ACHN (cell line): ENCODE measurements at places on chromosomes 1 and 21.

DNA sequence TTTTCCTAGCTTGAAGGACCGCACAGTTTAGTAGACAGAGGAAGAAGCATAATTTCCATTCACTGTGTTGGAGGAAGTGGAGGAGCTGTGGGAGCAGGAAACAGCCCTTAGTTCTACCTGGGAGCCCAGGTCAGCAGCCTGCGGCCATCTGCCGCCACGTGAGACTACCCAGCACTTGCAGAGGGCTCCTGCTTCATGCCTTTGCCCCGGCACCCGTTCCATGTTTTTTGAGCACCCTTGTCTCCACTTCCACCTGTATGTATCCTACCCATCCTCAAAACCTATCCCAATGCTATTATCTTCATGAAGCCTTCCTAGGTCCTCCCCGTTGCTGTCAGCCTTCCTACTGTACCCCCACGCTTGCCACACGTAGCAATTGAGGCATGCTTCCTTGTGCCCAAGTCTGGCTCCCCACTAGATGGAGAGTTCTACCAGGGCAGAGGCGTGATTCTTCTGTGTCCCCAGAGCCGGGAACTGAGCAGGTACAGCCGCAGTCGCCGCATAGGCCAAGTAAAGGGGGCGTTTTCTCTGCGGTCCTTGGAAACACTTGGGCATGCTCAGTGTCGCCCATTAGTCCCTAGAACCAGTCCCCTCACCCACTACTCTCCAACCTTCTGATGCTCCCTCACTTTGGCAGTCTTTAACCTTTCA, 1.9 kb downstream of the SLC6A9 start:
- DNase-seq, result no peak

GRCh38 chr1:177255411-177255810, 84.7 kb downstream of the BRINP2 start:
- peak; percentile 10 for DNase-seq

- no peak for DNase-seq
These were observed 27.4 kb upstream of the HRNR start for GRCh38 chr1:152251391-152251790.

DNA sequence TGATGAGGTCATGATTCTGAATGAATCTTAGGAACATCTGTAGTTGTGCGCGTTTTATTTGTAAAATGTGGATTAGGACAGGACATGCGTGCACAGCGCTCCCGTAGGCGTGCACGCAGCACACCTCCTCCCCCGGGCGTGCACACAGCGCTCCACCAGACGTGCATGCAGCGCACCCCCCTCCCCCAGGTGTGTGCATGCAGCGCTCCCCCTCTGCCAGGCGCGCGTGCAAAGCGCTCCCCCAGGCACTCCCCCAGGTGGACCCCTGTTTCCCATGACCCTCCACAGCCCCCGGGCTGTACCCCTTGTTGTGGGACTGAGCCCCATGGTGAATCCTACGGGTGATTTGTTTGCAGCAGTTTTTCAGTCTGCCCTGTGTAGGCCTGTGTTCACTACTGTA, 61.6 kb downstream of the S100B start:
- no peak for DNase-seq

- DNase-seq, result no peak
These were observed 396.8 kb upstream of the PRMT6 start for GRCh38 chr1:106659490-106660244.

DNA sequence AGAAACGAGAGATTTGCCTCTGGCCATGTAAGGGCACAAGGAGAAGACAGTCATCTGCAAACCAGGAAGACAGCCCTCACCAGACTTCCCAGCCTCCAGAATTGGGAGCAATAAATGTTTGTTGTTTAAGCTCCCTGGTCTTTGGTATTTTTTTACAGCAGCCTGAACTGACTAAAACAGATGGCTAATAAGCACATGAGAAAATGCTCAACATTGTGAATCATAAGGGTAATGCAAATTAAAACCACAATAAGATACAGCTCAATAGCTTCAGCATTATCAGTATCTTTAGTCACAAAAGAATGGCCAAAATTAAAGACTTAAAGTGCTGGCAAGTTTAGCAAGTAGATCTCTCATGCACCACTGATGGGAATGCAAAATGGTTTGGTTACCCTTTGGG, 11.7 kb downstream of the UBE2G2 start:
- DNase-seq, result no peak

GRCh38 chr1:160416369-160416768, 16.0 kb downstream of the VANGL2 start:
- peak; percentile 65 for DNase-seq

DNA sequence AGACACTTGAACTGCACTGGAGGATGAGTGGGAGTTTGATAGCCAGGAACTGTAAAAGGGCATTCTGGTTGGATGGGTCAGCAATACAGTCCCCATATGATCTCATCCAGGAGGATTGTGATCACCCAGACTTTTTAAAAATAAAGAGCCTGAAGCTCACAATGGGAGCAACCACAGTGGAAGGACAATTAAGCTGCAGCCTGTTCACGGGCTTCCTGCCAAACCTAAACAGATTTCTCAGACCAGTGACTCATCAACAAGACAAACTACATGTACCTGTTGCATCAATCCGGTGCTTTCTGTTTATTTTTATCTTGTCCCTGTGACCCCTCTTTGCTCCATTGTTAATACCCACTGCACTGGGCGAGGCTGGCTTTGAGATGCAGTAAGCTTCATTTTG, 52.3 kb downstream of the PAPPA2 start:
- DNase-seq, result peak; percentile 55

DNA sequence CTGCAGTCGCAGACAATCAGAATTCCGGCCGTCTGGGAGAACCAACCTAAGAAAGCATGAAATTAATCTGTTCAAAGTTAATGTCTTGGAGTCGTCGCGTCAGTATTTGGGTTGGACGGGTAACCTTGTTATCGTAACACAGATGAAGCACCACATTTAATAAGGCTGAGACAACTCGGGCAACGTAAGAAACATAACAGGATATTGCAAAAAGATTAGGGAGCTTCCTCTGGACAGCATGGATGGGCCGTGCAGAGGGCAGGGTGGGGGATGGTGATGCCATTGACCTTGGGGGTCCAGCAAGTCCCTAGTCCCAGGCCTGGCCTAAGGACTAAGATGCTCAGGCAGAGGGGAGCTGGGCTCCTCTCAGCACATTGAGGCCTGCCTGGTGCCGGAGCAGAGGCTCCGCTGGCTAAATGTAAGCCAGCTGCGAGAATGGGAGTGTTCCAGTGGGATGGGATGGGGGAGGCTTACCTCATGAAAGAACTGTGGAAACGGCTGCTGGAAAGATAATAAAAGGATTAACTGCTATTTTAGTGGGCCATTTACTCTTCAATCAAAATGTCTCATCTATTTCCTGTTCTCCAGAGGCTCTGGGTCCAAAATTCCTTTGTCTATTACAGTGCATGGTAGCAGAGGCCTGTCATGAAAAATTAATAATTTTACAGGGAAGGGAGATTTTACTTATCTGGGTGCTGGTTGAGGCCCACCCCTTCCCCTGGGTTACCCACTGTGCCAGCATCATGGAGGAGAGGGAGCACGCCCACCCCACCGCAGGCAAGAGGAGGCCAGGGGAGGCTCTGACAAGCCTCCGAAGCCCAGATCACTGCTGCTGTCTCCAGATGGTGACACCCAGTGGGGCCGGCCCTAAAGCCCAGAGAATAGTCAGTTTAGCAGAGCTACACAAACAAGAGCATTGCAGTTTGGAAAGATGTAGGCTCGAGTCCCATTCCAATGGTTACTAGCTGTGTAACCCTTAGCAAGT, 131.6 kb downstream of the DMRTB1 start:
- DNase-seq, result no peak

GRCh38 chr1:181485287-181486097, 2.2 kb downstream of the CACNA1E start:
- DNase-seq, result peak; percentile 24

DNA sequence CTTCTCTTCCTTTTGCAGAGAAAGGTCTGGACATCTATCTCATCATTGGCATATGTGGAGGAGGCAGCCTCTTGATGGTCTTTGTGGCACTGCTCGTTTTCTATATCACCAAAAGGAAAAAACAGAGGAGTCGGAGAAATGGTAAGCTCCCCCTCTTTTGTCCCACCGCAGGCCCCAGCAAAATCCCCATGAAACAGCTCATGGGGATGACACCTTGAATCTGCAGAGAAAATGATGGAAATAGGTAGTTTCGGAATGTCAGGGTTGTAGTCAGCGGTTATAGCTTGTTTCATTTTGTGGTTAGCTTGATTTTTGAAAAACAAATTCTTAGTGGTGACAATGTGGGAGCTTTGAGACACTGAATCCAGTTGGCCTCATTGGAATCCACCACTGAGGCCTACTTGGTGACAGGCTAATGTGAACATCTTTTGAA, 10.3 kb downstream of the CD2 start:
- DNase-seq, result no peak

GRCh38 chr1:229412056-229412455, 21.8 kb downstream of the ACTA1 start:
- DNase-seq, result no peak

DNA sequence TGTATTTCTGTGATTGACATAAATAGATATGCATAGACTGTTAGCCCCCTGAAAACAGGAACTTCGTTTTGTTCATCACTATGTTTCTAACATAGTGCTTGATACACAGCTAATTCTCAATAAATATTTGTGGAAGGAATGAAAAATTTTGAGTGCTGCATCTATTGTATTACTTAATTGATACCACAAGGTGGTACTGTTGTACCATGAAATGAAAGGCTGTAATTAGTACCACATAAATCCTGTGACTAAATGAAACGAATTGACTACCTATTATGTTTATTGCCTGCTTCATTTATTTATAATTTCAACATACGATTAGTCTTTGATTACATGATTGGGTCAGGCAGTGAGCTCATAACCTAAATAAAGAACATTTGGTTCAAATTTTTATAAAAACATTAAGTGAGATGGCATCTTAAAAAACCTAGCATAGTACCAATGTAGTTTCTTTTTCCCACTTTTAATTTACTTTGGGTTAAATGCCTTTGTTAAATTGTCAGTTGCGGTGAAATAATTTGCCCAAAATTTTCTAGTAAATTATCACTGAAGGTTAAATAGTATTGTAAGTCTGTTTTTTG, 15.0 kb upstream of the TGFB2 start:
- peak; percentile 54 for DNase-seq

- no peak for DNase-seq
These were observed 29.1 kb upstream of the ATP2B4 start for GRCh38 chr1:203597331-203598090.

DNA sequence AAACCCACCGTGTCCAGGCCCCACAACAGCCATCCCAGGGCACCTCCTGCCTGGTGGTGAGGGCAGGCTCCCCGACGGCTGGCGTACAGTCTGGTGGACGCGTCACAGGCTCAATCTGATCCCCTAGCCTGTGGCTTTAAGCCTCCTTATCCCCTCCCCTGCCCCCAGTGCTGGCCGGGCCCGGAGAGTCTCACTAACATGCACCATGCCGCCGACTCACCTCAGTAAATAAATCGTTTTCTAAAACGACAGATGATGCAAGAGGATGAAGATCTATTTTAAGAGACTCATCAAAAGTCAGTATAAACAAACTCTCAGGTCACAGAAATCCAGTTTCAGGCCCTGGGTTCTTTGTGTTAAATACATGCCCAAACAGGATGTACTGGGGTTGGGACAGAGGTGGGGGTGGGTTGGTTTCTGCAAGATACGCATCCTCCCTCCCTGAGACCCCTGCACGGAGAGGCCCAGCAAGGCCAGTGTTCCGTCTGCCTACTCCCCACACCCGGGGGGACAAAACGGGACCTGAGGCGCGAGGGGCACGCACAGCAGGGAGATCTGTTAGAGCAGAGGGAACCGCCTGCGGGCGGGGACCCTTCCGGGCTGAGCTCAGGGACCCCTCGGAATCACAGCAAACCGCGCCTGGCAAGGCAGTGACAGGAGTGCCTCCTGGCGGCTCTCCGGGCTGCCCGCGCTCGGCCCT, 3.1 kb downstream of the PANK4 start:
- DNase-seq, result no peak

DNA sequence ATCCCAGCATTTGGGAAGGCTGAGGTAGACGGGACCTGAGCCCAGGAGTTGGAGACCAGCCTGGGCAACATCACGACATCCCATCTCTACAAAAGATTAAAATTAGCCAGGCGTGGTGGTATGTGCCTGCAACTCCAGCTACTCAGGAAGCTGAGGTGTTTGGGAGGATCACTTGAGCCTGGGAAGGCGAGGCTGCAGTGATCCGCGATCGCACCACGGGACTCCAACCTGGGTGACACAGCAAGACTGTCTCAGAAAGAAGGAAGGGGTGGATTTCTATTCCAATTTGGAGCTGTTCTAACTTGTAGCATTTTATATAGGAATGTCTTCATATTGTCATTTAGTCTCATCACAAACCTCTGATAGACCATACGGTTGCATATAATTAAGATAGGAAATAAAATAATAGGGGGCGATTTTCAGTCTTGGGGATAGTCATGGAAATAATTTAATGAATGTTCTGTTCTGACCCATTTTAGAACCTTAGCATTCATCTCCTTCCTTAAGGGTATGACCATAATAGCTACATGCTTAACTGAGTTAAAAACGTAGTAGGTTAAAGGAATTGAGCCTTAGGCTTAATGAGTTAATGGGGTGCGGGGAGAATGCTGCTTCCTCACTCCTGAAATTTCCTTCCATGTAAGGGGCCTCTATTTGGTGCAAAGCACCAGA, 93.1 kb downstream of the ADCY10 start:
- peak; percentile 71 for DNase-seq

GRCh38 chr1:171138980-171139379, 46.1 kb upstream of the FMO2 start:
- DNase-seq, result no peak

GRCh38 chr21:34644825-34645224, 24.0 kb upstream of the CLIC6 start:
- DNase-seq, result no peak

DNA sequence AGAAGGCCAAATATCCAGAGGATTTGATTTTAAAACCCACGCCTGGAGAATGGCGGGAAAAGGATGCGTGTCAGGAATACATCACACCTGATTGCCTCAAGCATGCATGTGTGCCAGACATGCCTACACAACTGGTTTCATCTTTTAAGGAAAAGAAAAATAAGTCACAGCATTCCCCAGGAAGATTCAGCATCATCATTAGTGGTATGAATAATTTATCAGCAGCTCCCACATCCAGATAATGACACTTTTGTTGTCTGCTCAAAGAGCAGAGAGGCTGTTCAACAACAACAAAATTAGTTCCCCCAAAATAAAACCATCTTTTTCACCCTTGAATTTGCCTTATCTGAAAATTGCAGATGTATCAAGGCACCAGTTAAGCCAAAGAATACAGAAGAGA, 328.6 kb upstream of the C1orf87 start:
- DNase-seq, result no peak

GRCh38 chr21:34187935-34188334, 114.6 kb downstream of the MRPS6 start:
- DNase-seq, result no peak
